ENCODE measurements at places on chromosomes 11 and 22.

DNA sequence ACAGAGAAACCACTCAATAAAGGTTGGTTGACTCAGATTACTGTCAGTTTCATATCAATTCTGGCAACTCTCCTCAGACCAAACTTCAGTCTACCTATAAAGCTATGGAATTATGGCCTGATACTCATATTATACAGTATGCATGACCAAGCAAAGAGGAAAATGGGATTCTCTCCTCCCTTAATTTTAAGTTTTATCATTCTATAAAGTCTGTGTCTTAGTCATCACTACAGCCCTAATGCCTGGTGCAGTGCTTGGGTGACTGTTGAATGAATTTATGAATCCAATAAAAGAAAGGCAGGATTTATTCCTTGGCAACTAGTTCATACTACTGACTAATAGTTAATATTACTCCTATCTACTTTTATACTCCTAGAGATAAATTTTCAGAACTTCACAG, 37.6 kb upstream of the GRAMD1B start:
- DNase-seq: no peak

GRCh38 chr11:84720706-84721402, 906.3 kb downstream of the DLG2 start:
- DNase-seq: no peak

DNA sequence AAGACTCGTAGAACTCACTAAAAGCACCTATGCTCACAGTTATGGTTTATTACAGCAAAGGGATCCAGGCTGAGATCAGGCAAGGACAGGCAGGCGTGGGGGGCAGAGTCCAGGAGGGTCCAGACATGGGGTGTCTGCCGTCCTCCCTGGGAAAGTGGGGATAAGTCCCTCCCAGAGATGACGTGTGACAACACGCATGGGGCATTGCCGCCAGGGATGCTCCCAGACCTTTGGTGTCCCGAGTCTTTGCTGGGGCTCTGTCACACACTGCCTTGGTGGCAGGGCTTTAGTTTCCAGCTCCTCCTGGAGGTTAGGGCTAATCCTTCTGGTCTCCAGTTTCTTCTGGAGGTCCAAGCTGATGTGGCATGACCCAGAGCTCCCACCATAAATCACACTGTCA, 226.7 kb downstream of the CTTN start:
- DNase-seq: no peak

GRCh38 chr11:65491614-65492386, 7.0 kb upstream of the MALAT1 start:
- DNase-seq: no peak

DNA sequence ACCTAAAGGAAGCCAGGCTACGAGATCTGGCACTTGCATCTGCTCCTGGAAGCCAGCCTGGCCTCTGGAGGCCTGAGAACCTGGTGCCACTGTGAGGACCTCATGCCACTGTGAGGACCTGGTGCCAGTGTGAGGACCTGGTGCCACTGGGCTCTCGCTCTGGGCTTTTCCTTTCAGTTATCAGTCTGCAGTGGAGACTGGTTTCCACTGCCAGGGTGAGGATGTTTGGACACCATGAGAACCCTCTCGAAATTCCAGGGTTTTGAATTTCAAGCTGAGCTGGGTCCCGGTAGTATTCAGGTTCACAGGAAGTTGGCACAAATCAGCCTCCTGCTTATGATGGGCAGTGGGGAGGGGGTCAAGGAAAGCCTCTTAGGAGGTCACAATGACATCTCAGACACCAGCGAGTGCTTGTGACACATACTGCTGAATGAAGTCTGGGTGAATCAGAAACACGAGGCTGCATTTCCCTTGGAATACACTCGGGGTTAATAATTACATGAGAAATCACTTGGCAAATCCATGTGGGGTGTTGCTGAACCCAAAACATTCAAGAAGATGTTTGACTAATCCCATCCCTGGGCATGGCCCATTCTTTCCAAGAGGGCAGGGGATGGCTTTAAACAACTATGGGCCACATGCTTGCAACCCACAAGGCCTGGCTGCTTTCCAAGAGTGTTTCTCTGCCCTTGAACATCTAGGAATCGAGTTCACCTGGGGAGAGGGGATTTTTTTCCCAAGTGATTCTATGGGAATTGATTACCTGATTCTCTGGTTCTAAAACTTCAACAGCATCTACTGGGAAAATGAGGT, 60.2 kb downstream of the LINC01488 start:
- no peak for DNase-seq

DNA sequence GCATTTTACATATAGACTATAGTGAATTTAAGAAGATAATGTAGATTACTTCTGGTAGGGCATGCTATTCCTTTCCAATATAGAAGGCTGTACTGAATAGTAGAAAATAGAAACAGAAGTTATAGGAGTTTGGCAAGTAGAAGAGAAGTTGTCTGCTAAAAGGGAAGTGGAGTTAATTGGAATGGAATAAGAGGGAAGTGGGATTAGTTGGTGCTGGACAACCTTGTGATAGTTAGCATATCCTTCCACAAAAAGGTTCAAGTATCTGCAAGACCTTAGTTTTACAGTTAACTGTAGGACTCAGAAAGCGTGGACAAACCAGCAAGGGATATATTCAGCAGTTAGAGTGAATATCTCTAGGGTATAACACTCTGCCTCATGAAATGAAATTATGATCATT, 185.5 kb downstream of the SWAP70 start:
- DNase-seq: no peak

DNA sequence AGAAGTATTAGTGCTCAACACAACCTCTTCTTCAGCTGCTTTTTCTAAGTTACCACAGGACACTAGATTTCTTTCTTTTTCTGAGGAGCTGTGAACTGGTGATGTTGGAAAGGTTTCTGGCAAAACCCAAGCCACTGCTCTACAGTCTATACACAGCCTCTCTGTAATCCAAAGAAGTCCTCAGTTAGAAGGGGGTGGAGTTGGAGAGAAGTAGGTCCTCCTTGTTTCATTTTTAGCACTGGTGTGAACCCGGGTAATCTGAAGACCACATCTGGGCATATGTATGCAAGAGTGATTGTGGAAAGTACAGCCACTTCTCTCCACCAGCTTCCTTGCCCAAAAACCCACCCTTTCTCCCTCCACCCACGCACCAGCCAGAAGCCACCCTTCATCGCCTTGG, 1168.1 kb downstream of the LRRC4C start:
- DNase-seq: no peak

DNA sequence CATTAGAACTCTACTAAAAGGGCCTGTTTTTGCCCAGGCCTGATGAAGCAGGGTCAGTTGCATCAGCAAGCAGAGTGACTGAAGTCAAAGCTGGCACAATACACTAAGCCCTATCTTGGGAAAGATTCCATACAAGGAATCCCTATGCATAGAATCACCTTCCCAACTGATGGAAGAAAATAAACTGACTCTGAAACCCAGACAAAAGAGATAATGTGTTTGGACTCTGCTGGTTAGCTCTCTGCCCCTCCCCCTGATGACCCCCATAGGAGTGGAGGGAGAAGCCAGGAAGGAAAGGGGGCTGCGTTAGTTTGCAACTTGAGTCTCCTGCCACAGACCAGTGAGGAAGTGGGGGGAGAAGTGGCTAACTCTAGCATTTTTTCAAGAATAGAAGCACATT, 32.9 kb downstream of the GALNT18 start:
- no peak for DNase-seq

DNA sequence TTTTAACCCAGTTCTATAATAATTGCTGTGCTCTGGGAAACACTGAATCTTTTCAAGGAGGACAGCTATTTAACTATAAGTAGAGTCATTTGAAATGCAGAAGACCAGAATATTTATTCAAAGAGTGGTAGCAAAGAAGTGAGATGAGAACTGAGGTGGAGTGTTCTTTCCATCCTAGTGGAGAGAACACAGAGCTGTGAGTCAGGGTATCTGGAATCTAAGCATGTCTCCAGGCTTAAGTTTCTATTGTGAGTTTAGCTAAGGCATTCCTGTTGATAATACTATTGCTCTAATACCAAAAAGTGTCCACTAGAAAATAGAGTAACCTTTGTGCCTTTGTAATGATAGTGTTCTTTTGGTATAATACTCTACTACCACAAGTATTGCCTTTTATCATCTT, 32.4 kb downstream of the JAM3 start:
- DNase-seq: no peak

- DNase-seq: no peak
These were observed 274.7 kb downstream of the MN1 start for GRCh38 chr22:27526901-27527300.

- no peak for DNase-seq
These were observed 6.6 kb upstream of the BARX2 start for GRCh38 chr11:129368889-129369672.

DNA sequence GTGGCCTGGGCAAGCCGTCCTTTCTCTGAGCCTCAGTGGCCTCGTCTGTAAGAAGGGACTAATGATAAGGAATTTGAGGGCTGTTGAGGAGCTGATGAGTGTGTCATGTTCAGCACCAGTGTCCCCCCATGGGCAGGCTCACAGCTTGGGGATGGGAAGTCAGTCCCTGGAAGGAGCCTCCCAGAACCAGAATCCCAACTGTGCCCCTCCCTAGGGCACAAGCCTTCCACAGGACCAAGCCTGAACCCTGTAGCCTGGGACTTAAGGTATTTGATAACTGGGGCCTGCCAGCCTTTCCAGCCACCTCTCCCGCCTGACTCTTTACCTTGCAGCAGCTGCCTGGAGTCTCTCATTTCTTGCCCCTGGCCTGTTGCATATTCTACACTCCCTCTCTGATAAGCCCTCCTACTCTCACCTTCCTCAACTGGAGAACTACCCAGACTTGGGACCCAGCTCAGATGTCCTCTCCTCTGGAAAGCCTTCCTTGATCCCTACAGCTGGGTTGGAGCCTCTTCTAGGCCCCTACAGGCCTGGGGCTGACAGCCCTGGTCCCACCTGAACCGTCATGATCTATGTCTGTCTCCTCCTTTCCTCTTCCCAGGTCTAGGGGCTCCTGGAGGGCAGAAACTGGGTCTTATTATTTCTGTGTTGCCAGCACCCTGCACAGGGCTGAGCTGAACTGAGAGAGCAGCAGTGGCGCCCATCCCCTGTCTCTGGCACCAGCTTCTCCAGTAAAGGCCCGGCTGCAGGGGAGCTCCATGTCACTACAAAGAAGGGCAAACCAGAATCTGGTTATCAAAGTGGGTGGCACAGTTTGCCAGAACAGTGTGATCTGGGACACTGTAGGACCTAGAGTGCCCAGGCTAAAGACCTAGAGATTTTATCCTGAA, 1.6 kb downstream of the P2RY2 start:
- no peak for DNase-seq

- DNase-seq: no peak
These were observed 204.0 kb downstream of the TBC1D22A start for GRCh38 chr22:46966495-46966845.

- no peak for DNase-seq
These were observed 79.4 kb downstream of the PRR5L start for GRCh38 chr11:36375353-36376008.

DNA sequence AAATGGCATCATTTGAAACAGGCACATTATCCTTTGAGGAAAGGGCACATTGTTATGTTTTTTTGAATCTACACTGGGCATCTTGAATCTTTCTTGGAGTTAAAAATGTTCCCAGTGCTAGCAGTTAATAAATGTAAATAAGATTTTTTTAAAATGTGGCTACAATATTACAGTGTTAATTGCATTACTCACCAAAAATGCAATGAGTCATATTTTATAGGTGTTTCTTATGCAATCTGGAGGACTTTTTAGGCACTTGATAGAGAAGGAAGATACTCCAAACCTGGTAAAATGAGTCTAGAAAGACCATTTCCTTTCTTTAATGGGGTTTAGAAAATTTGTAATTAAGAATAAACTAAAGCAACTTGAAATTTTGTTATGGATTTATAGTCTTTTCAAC, 238.0 kb downstream of the METTL15 start:
- no peak for DNase-seq

DNA sequence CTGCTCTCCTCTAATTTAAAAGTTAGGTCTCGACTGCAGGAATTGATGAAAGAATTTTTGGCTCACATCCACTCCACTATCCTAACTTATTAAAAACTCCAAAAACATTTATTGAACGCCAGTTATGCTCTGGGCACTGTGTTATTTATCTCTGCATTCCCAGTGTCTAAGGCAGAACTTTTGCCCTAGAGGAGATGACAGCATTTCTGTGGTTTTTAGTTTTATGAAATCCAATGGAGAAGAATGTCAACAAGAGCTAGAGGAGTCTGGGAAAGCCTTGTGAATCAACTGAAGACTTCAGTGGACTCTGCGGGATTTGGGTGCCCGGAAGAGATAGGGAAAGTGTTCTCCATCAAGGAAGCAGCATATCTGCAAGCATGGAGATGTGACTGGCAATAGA, 217.0 kb upstream of the PGR start:
- DNase-seq: no peak

Data from stimulated activated CD4-positive, alpha-beta T cell treated with anti-CD3 and anti-CD28 coated beads, Interleukin-4, amount 100 ng/mL, for 4 hours (primary cell).